ENCODE measurements at places on chromosomes 1 and 21.

DNA sequence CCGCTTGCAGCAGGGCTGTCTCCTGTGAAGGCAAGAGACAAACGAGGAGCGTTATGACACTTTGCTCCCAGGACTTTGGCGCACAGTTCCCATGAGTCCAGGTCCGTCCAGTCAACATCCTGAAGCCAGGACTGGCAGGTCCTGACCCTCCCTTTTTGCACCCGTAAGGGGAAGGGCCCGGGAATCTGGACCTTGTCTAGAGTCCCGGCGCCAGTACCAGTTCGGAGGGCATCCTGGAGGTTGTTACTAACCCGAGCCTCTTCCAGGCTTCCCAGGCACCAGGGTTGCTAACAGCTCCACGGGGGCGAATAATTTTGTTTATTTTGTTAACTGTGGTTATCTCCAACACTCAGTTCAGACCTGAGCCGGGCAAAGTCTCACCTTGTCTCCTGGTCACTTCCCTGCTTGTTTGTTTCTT, 682 bp upstream of the RWDD3 start:
- DNase-seq: no peak

DNA sequence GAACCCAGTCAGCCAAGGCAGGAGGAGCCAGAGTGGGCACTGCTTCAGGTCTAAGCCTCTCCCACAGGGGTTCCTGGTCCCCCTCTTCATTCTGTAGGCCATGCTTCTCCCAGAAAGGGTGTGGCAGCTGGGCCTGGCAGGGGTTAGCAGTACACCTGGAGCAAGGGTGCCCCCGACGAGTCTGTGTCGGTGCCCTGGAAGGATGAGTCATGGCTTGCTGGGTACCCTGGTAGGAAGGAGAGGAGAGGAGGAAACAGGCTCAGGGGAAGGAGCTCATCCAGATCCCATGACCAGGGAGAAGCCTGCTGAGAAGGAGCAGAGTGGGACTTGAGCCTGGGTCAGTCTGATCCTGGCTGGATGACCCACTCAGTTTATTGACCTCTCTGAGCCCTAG, 10.3 kb downstream of the KDF1 start:
- no peak for DNase-seq

- DNase-seq: no peak
Observed at GRCh38 chr1:44786138-44786840, 1.7 kb downstream of the BEST4 start.

GRCh38 chr1:156281693-156282478, 739 bp downstream of the SMG5 start:
- DNase-seq: no peak

GRCh38 chr1:30295674-30296073, 427.7 kb downstream of the MATN1 start:
- no peak for DNase-seq

- no peak for DNase-seq
Observed at GRCh38 chr1:79592707-79593106, 586.2 kb upstream of the ADGRL4 start.

DNA sequence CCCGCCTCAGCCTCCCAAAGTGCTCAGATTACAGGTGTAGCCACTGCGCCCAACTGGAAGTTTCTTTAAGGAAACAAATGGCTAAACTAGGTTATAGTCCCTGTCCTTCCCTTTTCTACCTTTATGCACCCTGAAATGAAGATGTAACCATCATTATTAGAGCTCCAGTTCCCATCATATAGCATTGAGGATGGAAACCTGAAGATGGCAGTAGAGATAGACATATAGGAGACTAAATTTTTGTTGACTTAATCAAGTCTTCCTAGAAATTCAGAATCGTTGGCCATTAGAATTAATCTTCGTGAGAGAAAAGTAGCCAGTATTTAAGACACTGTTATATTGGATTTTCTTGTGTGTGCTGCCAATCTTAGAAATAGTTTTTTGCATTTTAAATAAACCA, 1016.3 kb upstream of the NCAM2 start:
- no peak for DNase-seq

- DNase-seq: no peak
Observed at GRCh38 chr1:46642115-46642680, 25.6 kb upstream of the MOB3C start.

DNA sequence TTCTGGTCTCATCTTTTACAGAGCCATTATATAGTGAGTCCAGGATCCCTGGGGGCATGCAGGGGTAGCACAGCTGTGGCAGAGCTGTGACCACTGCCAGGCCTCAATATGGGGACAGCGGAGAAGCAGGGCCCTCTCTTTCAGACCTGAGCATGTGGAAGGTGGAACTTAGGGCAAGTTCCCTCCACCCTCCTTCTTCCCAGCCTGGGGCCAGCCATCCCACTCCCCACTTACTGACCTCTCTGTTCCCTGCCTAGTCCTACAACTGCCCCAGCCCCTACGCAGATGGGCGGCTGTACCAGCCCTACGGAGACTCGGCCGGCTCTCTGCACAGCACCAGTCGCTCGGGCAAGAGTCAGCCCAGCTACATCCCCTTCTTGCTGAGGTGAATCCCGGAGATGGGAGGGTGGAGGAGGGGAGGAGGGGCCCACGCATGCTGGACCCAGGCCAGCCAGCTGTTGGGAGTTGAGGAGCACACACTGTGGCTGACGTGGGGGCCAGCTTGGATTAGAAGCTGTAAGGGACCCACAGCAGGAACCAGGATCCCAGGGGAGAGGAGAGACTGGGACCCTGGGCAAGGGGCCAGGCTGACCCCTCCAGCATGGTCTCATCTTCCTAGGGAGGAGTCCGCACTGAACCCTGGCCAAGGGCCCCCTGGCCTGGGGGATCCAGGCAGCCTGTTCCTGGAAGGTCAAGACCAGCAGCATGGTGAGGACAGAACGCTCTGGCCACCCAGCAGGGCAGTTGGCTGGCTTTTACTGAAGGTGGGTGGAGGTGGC, 10.7 kb downstream of the PSRC1 start:
- no peak for DNase-seq

- DNase-seq: no peak
Observed at GRCh38 chr1:238306411-238306810, 415.7 kb upstream of the ZP4 start.

DNA sequence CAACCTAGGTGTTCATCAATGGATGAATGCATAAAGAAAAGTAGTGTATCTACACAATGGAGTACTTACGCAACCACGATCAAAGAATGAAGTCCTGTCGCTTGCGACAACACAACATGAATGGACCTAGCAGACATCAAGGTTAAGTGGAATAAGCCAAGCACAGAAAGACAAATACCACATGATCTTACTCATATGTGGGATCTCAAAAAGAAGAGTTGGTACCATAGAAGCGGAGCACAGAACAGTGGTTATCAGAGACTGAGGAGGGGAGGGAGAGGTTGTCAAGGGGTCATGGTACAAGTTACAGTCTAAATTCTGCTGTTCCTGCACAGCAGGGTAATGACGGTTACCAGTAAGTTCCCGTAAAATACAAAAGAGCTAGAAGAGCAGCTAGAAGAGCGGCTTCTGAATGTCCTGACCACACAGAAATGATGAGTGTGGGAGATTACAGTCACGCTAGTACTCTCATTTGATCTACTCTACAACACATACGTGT, 36.7 kb downstream of the NPHP4 start:
- no peak for DNase-seq

DNA sequence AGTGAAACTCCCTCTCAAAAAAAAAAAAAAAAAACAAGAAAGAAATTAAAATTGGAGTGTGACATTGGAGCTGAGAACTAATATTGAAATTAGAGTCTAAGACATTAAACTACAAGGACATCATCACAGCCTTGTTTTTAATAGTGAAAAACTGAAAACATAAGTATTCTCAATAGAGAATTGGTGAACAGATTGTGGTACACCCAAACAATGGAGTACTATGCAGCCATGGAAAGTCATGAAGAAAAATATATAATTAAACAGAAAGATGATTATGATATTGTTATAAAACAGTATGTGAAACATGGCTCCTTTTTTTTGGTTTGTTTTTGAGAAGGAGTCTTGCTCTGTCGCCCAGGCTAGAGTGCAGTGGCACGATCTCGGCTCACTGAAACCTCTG, 43.4 kb downstream of the NCMAP start:
- no peak for DNase-seq

DNA sequence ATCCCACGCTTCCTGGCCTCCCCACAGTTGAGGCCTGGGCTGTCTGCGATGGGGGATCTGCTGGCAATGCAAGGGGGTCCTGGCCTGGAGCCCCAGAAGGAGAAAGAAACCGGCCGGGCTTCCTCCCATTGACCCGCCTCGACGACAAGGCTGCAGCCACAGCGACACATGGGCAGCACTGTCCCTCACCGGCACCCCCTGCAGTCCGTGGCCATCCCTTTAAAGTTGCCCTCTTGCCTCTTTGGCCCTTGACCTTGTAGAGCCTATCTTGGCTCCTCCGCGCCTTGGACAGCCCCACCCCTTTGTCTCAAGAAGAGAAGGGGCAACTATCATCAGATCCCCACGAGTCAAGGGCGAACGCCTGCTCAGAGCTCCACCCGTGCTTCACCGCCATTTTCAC, 106.0 kb downstream of the CASZ1 start:
- no peak for DNase-seq

- no peak for DNase-seq
Observed at GRCh38 chr1:218869276-218869675, 304.4 kb upstream of the LYPLAL1 start.

- no peak for DNase-seq
Observed at GRCh38 chr1:212685429-212685828, 14.2 kb downstream of the BATF3 start.

DNA sequence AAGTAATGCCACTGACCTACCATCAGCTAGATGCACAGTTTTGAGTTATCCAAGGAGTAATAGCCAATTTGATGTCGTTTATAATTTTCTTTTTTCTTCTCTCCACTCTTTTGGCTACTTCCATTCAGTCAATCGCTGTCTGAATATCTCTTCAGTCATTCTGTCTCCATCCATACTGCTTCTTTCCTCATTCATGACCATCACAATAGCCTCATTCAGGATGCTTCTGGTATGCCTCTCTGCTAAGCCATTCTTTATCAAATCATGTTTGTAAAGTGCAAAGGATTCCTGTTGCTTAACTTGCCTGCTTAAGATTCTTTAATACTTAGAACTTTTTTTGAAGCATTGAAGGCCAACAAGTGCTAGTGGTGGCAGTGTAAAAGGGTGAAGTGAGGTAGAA, 20.2 kb downstream of the TYW3 start:
- DNase-seq: no peak

- no peak for DNase-seq
Observed at GRCh38 chr1:236642763-236643162, 38.4 kb upstream of the HEATR1 start.

GRCh38 chr1:107795994-107796393, 169.0 kb downstream of the VAV3 start:
- DNase-seq: no peak

GRCh38 chr1:183889095-183889494, 84.2 kb downstream of the RGL1 start:
- DNase-seq: no peak

- no peak for DNase-seq
Observed at GRCh38 chr1:222905151-222905550, 90.3 kb downstream of the DISP1 start.

GRCh38 chr1:115069659-115070308, 19.5 kb downstream of the TSPAN2 start:
- no peak for DNase-seq
